ENCODE measurements at places on chromosomes 5 and 9. TPM values are rescaled to one million over a fixed set of nuclear protein-coding genes. Genes with fewer than 3 reads are reported as not detected.

NUTM2G gene
- total RNA-seq: not detected

DNA sequence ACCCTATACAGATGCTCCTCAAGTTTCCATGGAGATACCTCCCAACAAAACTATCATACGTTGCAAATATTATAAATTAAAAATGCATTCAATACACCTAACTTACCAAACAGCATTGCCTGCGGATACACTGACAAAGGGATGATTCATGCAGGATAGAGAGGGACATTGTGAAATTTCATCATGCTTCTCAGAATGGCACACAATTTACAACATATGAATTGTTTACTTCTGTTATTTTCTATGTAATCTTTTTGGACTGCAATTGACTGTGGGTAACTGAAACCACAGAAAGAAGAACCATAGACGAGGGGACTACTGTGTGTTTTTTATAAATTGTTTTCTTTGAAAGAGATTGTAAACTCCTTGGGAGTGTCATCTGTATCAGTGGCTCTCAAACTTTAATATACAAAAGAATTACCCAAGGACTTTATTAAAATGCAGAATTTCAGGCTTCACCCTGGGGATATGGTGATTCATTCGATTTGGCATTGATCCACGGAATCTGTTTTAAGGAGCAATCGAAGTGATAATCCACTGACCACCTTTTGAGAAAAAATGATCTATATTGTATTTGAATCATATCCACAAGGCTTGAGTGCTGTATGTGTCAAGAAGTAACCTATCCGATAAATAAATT, 146.4 kb downstream of the SGCD start:
- DNase-seq: no peak

TAF11L6 gene
- not detected for total RNA-seq

SPINK4 gene
- not detected for total RNA-seq

DNA sequence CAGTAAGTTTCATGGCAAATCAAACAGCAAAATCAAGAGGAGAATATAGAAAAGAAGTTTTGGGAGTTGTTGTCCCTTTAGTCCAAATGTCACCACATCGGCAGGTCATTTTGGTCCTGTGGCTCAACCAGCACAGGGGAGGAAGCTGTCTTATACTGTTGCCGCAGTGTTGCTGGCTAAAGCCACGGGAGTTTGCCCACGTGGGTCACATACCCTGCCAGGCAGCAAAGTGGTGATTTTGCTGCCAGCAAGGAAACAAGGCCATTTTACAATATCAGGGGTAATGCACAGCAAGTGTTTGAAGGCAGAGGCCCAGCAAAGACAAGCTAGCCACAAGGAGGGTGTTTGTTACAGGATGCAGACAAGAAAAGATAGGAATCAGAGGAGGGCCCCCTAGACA, 14.5 kb downstream of the GABRA6 start:
- DNase-seq: no peak

PCDHGB1 gene
- not detected for total RNA-seq

Data from activated T-cell treated with anti-CD3 and anti-CD28 coated beads, Interleukin-2, amount 50 U/mL, for 72 hours (primary cell).